Activated naive CD4-positive, alpha-beta T cell (primary cell): ENCODE measurements at places on chromosomes 1 and 21.
A peak's percentile ranks its signal among the peaks of the same experiment; 100 is the strongest.

- no peak for DNase-seq
These were observed 396.6 kb downstream of the DPYD start for GRCh38 chr1:97524211-97524610.

DNA sequence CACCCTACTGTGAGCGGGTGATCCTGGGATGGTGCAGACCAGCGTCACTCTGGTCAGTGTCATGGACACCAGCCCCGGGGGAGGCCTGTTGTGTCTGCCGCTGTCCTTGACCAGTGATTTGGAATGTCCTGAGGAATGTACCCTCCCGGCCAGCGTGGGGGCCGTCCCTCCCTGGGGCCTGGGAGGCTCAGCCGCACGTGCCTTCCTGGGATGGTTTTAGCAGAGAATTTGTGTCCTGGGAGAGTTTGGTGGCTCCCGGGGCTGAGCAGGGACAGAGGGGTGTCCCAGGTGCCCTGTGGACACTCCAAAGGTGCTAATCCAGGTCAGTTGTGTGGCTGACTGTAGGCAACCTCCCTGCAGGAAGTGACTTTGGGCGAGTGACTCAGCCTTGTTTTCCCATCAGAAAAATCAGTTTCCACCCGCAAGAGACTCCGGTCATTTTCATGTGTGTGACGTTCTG lies 6.2 kb downstream of the ARHGEF16 start:
- DNase-seq, result no peak

DNA sequence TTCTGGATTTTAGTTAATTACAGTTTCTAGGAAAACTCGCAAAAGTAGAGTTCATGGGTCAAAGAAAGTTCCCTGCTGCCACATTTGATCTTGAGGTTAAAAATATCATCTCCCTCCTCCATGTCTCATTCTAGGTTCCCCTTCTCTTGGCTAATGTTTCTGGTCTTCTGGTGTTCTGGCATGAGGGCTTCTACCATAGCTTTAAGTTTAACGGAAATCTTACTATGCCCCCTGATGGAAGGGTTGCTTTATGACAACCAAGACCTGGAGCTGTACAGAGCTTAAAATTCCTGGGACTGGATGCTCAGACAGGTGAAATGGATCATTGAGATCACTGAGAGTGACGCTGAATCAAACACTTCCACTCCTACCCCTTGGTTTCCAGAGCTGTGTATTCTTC lies 1881.7 kb downstream of the MRPL39 start:
- DNase-seq, result no peak

GRCh38 chr1:182281541-182281940 lies 110.0 kb downstream of the GLUL start:
- no peak for DNase-seq

DNA sequence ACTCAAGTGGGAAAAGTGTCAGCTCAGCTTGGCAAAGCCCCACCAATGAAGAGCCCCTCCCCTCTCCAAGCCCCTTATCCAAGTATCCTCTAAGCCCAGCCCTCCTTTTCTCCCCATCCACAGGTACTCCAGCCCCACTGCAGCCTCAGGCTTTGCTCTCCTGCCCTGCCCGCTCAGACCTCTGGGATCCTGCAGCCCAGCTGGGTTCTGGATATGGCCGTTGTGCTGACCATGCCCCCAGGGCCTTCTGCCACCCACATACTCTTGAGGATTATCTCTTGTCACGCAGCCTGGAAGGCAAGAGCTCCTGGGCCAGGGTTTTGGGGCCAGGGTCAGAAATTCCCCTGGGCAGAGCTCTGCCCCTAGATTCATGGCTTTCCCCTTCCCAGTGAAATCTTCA lies 4.7 kb downstream of the SHISA4 start:
- DNase-seq, result no peak

- DNase-seq, result no peak
These were observed 173.0 kb upstream of the UBE2U start for GRCh38 chr1:64030411-64030810.

- no peak for DNase-seq
These were observed 560.1 kb downstream of the OMA1 start for GRCh38 chr1:57986432-57986831.

DNA sequence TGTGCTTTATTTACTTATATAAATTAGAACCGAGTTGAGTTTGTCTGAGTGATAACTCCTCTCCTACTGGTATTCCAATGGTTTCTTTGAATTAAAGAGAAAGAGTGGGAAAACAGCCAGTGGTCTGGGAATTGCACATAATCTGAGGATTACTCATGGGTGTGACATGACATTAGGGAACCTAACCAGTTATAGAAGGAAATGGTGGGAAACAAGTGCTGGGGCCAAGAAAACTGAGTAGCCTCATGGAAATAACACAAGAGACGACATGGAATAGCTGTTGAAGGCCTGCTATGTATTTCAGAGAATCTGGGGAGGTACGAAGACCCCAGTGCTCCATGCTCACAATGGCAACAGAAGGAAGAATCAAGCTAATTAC lies 41.8 kb upstream of the LRRC52 start:
- DNase-seq, result no peak

DNA sequence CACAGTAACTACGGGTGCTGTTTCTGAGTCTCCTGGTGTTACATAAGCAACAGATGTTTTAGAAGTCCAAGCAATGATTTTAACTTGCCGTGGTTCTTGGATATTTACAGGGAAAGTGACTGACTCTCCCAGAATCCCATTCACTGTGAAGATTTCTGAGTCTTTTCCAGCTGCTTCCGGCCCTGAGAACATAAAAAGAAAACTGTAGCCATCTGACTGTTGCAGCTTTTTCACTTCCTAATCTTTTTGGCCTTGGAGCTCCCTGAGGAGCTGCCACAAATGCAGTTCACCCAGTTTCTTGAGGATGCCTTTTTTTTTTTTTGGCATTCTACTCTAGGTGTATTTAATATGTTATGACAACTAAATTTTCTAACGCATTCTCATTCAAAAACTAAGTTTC lies 13.7 kb downstream of the CD84 start:
- DNase-seq, result no peak

DNA sequence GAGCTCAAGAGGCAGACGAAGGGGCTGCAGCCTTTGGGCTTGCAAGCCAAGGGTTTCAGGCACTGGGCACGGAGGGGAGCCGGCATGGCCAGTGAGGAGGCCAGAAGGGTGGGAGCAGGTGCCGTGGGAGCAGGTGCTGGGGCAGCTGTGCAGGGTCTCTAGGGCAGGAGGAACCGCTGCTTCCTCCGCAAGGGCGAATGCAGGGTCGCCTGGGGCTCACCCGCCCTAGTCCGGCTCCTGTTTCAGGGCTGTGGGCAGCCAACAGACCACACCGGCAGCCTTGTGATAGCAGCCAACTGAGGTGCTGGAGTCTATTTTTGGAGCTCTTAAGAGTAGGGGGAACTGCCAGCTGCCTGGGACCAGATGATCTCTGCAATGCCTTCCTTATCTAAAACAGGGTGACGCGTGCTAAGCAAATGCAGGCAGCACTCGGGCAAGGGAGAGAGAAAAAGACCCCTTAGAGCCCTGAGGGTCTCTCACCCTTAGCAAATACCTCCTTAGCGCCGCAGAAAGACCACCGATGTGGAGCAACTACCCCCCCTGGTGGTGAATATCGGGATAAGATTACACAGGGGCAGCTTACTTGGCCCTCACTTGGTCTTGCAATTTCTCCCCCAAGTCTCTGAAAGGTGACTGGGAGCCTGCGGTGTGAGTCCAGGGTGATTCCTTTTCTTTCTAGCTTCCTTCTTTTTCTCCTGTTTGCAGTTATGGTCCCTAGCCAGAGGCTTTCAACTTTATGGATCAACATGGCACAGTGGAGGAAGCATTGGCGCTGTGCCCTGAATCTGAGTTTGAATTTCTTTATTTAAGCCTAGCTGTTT lies 20.7 kb upstream of the MAPKAPK2 start:
- DNase-seq, result peak; percentile 43

- DNase-seq, result no peak
These were observed 60.4 kb downstream of the IRF2BP2 start for GRCh38 chr1:234549447-234550021.

DNA sequence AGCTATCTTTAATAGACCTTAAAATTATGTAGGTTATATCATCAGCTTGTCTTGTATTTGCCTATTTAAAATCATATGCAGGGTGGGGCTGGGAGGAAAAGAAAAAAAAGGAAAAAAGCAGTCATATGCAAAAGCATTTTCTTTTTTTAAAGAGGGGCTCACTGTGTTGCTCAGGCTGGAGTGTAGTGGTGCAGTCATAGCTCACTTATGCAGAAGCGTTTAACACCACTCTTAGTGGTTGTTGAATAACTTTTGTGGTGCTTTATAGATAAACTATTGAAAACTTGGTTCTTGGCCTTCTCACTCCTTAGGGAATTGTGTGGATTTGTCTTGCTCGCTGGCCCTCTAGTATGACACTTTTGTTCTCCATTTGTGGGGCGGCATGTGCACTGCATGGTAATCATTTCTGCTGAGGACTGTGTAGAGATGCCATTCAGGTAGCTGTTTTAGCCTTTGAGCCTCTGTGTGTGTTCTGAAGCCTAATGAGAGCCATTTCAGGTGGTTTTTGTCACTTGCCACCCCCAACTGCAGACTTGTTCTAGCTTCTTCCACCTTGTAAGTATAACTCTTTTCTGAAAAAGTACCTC lies 77.8 kb downstream of the KIF1B start:
- no peak for DNase-seq

- DNase-seq, result no peak
These were observed 27.0 kb downstream of the DISC1 start for GRCh38 chr1:231653632-231654031.
